ENCODE measurements at places on chromosomes 7 and 10. TPM values are rescaled to one million over a fixed set of nuclear protein-coding genes. Genes with fewer than 3 reads are reported as not detected.

Gene ADAMTS14
- 0.15 TPM for total RNA-seq

Gene STYXL1
- 21.6 TPM for total RNA-seq

Gene KIF11
- 2.0 TPM for total RNA-seq

DNA sequence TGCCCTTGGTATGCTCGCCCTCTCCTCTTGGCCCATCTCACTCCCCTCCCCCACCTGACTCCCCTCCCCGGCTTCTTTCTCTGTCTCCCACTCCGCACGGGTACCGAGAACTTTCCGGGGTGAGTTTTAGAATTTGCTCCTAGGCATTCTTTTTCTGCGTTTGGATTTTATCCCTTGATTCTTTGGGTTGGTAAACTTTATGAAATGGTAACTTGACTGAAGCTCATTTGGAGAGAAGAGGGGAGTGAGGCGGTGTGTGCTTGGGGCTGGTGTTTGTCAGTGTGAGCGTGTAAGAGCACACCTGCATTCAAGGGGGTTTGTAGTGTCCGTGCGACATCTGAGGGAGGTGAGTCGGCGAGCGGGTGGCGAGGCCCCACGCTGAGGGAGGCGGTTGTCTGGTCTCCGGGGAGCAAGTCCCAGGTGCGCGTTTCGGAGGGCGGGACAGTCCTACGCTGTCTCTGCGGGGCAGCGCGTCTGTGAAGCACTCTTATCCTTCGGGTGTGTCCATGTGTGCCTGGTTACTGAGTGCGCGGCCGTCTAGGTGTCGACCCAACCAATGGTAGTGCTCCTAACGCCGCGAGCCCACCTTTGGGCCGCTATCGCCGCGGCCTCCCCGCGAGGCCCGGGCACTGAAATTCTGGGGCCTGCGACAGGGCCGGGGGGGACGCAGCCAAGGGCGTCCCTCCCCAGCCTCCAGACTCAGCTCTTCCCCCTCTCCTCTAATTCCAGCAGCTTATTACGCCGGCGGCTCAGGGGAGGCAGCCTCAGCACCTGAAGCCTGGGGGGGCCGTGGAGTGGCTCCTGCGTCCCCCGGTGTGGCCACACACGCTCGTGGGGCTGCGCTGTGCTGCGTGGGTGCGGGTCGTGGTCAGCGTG is 2.6 kb upstream of the ZNF503 start:
- peak; percentile 83 for DNase-seq

- no peak for DNase-seq
These were observed 153.4 kb upstream of the GDF10 start for GRCh38 chr10:47146572-47146971.

DNA sequence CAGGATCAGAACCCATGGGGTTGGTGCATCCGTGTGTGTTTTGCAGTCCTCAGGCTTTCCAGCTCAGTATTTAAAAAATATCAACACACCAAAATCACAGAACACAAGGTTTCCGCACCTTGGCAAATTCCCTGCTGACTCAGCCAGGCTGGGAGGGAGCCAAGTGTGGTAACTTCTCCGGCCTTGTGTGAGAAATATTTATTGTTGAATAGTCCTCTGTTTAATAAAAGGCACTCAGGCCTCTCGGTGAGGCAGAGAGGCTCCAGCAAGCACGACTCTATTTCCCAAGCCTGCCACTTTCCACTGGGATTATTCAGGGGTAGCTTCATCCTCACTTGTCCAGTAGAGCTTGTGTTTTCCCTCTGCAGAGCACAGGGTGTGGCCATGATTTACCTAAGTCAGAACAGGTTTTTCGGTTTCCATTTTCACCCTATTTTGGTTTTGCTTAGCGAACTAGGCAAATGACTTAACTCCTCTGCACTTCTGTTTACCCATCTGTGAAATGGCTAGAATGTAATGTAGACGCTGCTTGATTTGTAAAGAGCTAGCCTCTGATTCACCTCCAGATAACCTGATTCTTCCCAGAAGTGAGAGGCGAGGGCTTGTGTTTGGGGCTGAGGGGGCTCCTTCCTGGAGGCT is 13.0 kb upstream of the CHST15 start:
- DNase-seq, result peak; percentile 83

GRCh38 chr7:68321076-68321639 is 1277.1 kb upstream of the AUTS2 start:
- no peak for DNase-seq

Measured in upper lobe of left lung (tissue), 6 donors.